ENCODE measurements at places on chromosomes 13 and 19. TPM values are rescaled to one million over a fixed set of nuclear protein-coding genes. Genes with fewer than 3 reads are reported as not detected.
A peak's percentile ranks its signal among the peaks of the same experiment; 100 is the strongest.

GRCh38 chr19:51458051-51458645 is at the start of gene SIGLEC8:
SIGLEC8 (minus strand) TSS chr19:51458454; CDS start chr19:51458387, 67 bp downstream.
- peak; percentile 50 for DNase-seq

DNA sequence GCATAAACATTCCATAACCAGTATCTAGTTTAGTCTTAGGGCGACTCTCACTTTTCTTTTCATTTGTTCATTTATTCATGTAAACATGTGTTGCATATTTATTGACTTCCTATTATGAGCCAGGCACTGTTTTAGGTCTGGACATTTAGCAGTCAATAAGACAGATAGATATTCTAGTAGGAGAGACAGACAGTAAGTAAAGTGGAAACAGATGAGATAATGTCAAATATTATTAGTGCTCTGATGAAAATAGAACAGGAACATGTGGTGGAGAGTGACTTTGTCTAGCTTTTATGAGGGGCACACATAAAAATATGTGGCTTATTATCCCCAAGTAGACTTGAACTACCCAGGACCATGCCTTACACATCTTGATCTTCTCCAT is 193.0 kb downstream of the NDFIP2 start:
- DNase-seq, result no peak

DNA sequence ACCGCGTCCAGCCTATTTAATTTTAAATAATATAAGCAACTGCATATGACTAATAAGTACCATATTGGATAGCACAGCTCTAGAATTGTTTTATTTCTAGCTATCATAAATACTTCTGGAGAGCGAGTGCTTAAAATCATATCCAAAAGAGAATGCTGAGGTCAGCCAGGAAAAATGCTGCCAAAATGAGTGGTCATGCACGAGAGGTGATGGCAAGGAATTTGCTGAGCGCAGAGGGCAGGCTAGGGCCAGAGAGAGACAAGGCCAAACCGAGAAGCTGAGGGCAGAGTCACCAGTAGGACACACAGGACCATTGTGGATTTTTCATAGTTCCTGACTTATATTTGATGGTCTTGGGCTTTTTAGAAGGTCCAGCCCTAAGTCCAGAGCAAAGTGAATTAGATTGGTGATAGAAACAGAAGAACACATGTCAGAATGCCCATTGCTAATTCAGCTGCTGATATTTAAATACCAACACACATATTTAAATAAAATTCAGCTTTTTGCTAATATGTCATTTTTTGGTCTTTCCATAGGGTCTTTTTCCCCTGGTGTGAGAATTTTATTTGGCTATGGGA is 33.6 kb upstream of the UBL3 start:
- no peak for DNase-seq

DNA sequence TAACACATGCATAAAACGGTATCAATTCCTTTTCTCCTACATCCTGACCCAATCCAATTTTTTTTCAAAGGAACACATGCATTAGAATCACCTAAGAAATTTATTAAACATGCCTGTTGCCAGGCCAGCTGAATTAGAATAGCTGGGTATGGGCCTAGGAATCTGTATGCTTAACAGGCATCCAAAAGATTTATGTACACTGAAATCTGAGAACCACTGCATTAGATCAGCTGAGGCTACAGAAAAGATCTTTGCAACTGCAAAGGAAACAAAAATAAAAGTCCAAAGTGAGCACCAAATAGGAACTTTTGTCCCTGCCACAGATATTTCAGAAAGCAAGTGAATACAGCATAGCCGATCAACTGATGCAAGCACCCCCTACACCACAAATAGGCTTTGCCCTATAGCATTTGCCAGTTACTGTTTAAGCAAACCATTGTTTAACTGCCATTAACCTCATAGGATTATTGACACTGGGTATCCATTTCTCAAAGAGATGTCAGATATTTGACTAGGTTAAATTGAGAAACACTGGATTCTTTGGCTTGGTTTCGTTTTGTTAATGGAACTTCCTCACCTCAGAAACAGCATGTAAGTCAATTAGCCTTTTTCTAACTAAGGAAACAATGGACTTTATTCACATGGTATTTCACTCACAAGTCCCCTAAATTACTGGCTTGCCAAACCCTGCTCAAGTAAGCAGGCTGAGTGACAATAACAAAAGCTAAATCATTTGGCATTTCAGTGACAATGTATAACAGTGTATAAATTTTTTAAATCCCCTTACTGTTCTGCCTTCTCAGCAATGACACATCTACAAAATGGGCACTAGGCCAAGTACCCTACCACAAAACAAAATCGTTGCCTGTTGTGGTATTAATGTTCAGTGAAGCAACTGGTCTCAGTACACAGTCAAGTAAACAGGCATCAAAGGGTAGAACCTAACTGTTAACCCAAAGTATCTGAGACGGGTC is 67.8 kb downstream of the SUCLA2 start:
- no peak for DNase-seq

GRCh38 chr13:43085545-43085944 is 62.2 kb downstream of the DNAJC15 start:
- DNase-seq, result no peak

The CAPS gene
- 8.5 TPM for total RNA-seq

The F10 gene
- 48.4 TPM for total RNA-seq

The PNMA8C gene
- total RNA-seq, result 0.37 TPM

The FRY gene
- total RNA-seq, result 207 TPM

The FBXO17 gene
- 17.4 TPM for total RNA-seq
